Large intestine (tissue), 12 donors: ENCODE measurements at places on chromosomes 2 and 18. TPM values are rescaled to one million over a fixed set of nuclear protein-coding genes. Genes with fewer than 3 reads are reported as not detected.
A peak's percentile ranks its signal among the peaks of the same experiment; 100 is the strongest.

The TNFRSF11A gene
- polyA plus RNA-seq, result 21.7 TPM

The ERMN gene
- polyA plus RNA-seq, result 0.57 TPM

The RABL2A gene
- polyA plus RNA-seq, result 35.8 TPM

The SERPINB4 gene
- polyA plus RNA-seq, result not detected

The RTP5 gene
- polyA plus RNA-seq, result 0.07 TPM

The TCF23 gene
- 0.10 TPM for polyA plus RNA-seq

The TEX44 gene
- not detected for polyA plus RNA-seq

The SERPINB3 gene
- not detected for polyA plus RNA-seq

- DNase-seq, result peak; percentile 98
Observed at GRCh38 chr2:73071360-73072128, at the start of gene SFXN5. Gene SFXN5 (minus strand): TSS chr2:73071712. CDS start chr2:73071705, 7 bp downstream.

DNA sequence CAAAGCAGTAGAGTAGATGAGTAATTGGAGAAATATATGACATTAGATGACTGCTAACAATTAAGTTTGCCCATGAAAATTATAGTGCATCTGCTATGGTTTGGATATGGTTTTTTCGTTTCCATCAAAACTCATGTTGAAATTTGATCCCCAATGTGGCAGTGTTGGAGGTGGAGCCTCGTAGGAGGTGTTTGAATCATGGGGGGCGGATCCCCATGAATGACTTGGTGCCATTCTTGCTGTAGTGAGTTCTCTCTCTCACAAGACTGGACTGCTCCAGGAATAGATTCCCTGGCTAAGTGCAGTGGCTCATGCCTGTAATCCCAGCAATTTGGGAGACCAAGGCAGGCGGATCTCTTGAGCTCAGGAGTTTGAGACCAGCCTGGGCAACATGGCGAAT lies 9.7 kb upstream of the CUL3 start:
- no peak for DNase-seq

DNA sequence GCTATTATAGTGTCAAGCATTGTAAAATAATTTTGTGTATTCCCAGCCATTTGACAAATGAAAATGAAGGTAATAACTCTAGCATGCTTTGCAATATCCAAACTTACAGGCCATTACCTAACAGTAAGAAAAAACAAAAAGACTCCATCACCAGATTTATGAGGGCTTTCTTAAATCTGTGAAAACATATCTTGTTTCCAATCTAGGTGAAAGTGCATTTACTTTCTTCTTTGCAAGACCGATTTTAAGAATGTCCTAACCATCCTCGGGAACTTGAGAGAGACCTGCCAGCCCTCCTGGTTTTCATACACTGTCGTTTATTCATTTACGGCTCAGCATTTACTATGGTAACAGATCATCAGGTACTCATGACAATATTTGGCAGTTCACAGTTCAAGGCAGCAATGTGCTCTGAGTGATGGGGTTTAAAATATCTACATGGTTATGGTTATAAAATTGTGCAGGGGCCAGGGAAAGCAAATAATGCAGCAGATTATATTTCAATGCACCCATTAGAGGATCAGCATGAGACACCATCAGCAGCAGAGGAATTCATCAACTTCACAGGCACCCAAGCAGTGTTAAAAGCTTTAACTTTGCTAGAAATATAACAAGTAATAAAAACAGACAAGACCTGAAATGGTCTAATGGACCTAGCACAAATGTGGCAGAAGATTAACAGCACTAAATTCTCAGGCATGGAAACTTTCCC lies 34.4 kb upstream of the PARD3B start:
- no peak for DNase-seq

GRCh38 chr2:127700527-127701192 lies 637 bp upstream of the SFT2D3 start:
- DNase-seq, result peak; percentile 93

- no peak for DNase-seq
Observed at GRCh38 chr2:120880381-120880780, 144.7 kb downstream of the GLI2 start.

GRCh38 chr2:27148801-27149439 lies at the start of gene TCF23:
Gene TCF23 (plus strand): TSS chr2:27149004. CDS start chr2:27149134, 130 bp downstream.
- no peak for DNase-seq

GRCh38 chr2:84816426-84817026 lies 64.4 kb downstream of the TRABD2A start:
- no peak for DNase-seq

DNA sequence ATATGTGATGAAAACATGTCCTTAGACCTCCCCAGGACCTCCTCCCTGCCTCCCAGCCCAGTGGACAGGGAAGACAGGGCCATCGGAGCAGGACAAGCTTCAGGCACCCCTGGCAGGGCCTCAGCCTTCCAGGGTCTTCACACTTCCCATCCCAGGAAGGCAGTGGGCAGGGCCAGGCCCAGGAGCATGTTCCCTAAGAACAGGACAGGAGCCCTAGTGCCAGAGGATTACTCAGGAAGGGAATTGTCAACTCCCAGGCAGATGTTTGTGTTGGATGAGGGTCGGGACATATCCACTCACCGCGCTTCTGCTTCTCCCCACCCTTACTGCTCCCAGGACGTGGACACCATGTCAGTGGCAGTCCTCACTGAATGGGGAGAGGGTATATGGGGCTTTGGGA lies 138.9 kb downstream of the TNS1 start:
- DNase-seq, result no peak

- no peak for DNase-seq
Observed at GRCh38 chr2:209663656-209664055, 108.0 kb upstream of the UNC80 start.

DNA sequence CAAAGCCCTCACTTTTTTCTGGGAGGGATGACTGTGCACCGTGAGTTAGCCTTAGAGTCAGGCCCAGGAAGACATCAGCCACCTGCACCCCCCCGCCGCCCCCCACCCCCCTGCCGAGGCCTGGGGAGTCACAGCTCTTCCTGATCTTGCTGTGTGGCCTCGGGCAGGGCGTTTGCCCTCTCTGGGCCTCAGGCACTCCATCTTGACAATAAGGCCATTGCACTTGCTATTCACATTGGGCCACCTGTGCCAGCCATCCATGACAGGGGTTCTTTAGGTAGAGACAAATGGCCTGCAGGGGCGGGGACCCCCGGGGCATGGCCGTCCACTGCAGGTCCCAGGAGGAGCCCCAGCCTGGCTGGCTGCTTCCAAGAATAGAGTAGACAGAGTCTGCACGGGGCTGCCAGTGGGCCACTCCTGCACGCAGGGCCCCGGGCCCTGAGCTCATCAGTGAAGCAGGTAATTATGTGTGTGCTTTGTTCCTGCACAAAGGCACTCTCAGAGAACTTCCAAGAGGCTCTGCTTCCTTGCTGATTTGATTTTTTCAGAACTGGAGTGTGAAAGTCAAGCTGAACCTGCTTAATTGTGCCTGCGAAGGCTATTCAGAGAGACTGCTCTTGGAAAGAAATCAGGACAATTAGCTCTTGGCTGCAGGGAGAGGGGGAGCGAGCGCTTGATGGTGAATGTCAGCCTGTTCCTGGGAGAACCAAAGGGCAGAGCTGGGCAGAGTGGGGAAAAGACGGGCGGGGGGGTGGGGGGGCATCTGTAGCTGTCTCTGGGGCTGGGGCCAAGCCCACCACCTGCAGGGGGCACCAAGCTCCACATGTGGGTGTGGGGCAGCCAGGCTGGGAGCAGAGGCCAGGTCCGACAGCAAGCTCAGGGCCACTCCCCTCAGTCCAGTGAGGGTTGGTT lies 40.3 kb downstream of the RRM2 start:
- DNase-seq, result no peak

- peak; percentile 26 for DNase-seq
Observed at GRCh38 chr2:151841047-151841424, 12.8 kb upstream of the ARL5A start.

DNA sequence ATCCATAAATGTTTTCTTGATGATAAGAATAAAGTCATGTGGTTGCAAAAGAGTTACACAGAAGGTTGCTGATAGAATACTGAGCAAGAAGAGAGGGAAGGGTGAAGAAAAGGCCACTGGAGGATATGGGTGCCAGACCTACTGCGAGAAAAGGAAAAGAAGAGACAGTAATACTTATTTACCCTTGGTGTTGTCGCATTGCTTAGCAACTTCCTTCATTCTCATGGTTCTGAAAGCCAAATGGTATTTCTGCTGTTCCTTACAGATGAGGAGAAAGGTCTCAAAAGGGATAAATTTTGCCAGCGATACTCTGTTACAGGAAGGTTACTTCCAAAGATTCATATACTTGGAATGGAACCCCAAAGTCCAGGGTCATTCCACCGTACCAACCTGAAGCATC lies 62.5 kb downstream of the LHCGR start:
- DNase-seq, result no peak

GRCh38 chr2:234329202-234329960 lies 167.5 kb downstream of the ARL4C start:
- DNase-seq, result no peak

DNA sequence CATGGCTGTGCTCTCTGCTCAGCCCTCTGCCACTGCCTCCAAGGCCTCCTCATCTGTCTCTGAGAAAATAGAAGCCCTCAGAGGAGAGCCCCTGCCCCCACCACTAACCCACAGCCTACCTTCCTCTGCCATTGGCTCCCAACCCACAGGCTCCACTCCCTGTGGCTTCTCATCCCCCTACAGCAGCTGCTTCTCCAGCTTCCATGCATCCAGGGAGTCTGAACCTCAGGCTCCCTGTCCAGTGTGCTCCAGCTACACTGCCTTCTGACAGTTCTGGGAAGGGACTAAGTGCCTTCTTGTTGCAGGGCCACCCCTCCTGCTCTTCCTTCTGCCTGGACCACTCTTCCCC lies 29.3 kb downstream of the COL6A3 start:
- DNase-seq, result no peak

GRCh38 chr2:202831242-202832220 lies 40.0 kb downstream of the ICA1L start:
- DNase-seq, result peak; percentile 12

GRCh38 chr2:60675301-60675700 lies 80.8 kb upstream of the PAPOLG start:
- no peak for DNase-seq

- DNase-seq, result no peak
Observed at GRCh38 chr2:38959466-38959865, 69.8 kb downstream of the ARHGEF33 start.

- DNase-seq, result no peak
Observed at GRCh38 chr18:49017813-49018553, 67.2 kb upstream of the SMAD7 start.

GRCh38 chr2:144670080-144670479 lies 150.2 kb upstream of the ZEB2 start:
- no peak for DNase-seq

DNA sequence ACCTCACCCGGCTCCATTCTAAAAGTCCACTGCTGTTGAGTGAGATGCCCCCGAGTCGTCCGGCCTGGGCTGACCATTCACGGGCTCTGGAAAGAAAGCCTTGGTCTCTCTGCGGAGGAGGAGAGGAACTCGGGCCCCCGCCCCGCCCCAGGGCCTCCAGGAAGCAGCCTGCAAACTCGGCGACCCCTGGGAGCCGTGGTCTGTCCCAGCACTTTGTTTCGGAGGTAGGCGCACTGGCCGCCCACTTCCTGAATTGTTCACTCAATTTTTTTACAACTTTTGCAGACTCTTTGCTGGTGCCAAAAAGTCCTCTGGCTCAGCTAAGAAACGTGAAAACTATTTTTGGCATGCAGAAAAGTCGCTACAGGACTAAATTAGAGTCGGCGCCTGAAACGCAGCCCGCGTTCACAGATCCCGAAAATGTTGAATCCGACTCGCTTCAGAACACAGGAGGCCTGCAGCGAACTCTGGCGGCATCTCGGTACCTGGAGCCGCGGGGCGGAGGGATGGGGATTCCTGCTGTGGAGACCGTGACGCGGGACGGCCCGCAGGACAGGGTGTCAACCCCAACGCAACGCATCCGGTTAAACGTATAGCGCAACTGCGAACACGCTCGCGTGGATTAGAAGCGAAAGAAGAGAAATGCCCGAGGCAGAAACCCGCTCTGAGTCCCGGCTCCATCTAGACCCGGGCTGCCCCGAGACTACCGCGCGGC lies 1.5 kb downstream of the PXDN start:
- no peak for DNase-seq

DNA sequence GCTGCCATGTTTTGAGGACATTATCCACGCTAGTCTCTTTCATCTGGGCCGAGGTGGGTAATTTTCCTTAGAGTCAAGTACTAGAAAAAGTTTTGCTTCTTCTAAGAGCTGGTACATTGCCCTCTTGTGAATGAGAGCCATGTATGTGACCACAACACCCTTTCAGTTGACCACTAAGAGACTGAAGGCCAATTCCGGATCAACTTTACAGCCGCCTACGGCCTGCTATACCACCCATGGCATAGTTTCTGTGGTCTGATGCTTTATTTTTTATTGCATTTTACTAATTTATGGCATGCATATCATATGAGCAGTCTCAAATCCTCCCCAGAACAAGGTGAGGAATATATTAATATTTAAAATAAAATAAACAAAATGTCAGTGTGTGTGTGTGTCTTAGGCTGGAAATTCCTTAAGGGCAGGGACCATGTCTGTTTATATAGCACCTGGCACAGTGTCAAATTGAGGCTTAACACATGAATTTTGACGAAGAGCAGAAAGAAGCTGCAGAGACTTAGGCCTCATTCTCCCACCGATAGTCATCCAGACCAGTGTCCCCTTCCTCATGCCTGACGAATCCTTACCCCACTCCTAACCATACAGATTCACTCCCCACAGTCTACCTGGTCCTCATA lies 35.4 kb downstream of the PSD4 start:
- no peak for DNase-seq

- no peak for DNase-seq
Observed at GRCh38 chr18:31225668-31226067, 63.0 kb upstream of the DSC1 start.

DNA sequence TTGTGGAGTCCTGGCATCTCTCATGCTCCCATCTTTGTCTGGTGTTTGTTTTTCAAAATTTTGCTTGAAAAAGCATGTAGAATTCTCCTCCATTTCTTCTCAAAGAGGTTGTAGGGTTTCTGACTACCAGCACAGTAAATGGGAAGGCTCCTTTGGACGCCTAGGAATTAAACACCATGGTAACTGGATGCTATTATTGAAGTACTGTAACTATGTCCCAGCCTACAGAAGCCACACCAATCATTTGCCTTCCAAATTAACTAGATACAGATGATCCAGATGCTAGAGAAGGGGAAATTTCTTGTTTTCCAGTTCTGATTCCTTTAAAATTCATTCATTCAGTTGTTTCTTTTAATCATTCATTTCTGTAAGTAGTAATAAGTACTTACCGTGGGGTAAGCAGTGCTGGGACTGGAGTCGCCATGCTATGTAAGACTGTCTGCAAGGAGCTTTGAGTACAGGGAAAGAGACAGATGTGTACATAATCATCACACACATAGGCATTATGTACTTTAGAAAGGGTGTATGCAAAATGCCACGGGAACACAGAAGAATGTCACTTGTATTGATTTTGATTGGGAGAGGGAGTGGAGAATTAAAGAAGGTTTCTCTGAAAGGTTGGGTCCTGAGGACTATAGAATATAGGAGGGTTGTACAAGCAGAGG lies 49.6 kb downstream of the KIF5C start:
- DNase-seq, result no peak

GRCh38 chr2:45199973-45200372 lies 190.7 kb upstream of the SIX2 start:
- no peak for DNase-seq

DNA sequence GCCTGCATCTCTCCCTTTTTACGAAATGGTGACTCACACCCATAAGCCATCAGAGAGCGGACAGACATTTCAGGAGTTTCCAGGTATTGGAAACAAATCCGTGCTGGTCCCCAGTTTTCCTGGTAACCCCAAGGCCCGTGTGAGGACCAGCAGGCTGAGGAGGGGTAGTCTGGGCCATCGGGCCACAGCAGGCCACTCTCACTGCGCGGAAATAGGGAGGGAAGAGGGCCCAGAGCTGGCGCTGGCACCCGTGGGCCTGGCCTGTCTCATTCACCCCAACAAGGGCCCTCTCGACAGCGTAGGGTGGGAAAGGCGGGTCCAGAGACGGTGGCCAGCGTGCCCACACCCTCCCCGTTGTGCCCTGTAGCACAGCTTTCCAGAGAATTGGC lies 13.7 kb upstream of the FAHD2A start:
- no peak for DNase-seq
